ENCODE measurements at places on chromosomes 7 and 10.

DNA sequence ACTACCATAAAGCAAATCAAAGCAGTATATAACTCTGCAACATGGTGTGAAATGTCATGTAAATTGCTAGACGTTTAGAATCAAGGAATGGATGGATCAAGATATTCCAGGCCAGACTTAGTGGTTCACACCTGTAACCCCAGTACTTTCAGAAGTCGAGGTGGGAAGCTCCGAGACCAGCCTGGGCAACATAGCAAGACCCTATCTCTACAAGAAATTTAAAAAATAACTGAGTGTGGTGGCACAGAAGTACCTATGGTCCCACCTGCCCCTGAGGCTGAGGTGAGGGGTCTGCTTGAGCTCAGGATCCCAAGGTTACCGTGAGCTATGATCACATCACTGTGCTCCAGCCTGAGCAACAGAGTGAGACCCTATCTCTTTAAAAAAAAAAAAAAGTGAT is 2.8 kb upstream of the EZH2 start:
- DNase-seq: no peak

DNA sequence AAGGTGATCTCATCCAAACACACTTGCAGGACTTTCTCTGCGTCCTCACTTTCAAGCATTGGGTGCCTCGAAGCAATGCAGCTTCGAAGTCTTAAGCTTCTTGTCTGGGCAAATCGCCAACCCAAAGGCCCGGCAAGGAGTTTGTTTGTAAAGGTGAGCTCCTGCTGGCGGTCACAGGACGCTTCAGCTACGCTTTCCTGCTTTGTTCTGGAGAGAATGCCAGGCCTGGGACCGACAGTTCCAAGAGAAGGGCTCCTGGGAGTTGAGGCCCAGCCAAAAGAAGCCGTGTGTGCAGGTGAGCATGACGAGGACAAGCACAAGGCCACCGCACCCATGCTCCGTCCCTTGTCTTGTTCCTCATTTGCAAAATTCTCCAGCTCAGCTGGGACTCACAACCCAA is 106.6 kb upstream of the DOCK1 start:
- DNase-seq: no peak

- peak; percentile 85 for DNase-seq
Observed at GRCh38 chr7:101169838-101170551, 4.6 kb upstream of the VGF start.

- no peak for DNase-seq
Observed at GRCh38 chr10:12717981-12718707, 283.4 kb downstream of the CCDC3 start.

GRCh38 chr7:73829921-73830680 is 695 bp upstream of the CLDN4 start:
- DNase-seq: no peak

- DNase-seq: no peak
Observed at GRCh38 chr10:22609251-22609650, 105.1 kb downstream of the PIP4K2A start.

GRCh38 chr10:124376411-124376810 is 42.3 kb downstream of the OAT start:
- no peak for DNase-seq

DNA sequence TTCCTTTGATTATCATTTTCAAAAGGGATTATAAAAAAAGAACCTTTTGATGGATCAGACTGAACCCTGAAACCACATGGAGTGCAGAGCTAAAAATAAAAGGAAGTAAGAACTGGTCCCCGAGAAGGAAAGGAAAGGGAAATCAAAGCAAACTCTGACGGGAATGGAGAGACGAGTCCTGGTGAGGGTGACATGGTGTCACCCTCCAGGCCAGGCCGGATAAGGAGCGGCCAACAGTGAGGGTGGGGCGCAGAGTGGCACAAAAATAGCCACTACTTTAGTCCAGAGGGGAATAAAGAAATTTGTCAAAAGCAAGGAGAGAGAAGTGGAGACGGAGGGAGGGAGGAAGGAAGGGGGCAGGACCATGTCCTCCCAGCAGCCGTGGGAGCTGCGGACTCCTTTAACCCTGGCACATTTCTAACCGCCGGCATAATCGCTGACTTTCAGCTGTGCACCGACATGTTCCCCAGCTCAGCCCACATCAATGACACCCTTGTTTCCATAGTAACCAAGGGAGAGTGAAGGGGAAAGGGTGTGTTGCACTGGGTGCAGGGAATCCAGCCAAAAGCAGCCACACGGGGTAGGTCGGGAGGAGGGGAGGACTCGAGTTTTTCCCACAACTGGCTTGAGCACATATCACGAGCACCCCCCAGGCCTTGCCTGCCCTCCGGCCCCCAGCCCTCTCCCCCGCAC is 29.7 kb downstream of the TRIM8 start:
- DNase-seq: peak; percentile 63

DNA sequence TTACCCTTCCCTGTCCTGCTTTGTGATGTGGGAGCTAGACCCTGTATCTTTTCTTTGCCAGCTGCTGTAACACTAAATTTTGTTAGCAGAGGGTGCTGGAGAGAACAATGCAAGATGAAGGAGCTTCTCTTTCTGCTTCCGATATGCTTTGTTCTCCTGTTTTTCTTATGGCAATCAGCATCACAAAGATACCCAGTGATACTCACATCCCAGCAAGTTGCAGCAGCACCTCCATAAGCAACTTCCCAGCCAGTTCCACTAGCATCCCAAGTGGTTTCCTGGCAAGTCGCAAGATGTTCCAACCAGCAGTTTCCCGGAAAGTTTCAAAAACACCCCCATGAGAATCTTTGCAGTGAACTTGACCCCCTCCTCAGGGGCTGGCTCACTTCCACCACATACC is 148.6 kb downstream of the IMMP2L start:
- no peak for DNase-seq

DNA sequence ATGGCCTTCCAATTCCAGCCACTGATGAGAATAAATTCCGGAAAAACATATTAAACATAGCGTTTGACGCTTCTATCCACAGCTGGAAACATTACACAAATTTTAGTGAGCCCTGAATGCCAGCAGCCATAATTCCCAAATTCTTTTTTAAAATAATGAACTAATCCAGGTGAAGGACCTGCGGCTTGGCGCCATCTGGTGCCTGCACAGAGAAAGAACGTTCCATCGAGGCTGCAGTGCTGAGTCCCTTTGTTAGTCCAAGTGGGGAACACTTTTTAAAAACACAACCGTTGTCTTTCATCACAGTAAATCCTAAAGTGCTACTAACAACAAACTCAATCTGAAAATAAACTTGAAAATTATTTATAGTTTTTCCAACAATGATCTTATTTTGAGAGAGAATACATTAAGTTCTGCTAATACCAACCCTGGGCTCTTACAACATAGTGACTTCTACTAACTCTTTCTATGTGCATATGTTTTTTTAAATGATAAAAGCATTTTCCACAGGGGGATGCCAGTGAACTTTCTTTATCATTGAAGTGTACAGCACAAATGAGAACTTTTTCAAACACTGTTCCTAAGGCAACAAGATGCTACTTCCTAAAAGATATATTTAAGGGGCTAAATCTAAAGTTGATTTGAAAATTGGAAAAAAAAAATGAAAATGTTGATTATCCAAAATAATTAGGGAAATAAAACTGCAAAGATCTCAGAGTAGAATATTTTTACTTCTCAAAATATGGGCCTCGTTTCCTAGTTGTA is 166.9 kb upstream of the RNF32 start:
- peak; percentile 24 for DNase-seq

DNA sequence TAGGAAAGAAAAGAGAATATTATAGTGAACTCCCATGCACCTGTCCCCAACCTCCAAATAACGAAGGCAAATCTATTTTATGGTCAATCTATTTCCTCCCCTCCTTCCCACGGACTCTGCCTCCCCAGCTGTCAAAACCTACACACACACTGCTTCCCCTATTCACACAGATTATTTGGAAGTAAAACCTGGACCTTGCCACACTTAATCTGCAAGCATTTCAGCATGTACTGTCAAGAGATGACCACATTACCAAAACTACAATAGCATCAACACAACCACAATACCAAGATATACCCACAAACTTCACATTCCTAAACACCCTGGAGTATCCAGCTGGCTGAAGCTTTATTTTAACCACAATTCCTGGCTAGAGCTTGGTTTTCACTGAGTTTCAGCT is 27.8 kb upstream of the KCNK18 start:
- no peak for DNase-seq

DNA sequence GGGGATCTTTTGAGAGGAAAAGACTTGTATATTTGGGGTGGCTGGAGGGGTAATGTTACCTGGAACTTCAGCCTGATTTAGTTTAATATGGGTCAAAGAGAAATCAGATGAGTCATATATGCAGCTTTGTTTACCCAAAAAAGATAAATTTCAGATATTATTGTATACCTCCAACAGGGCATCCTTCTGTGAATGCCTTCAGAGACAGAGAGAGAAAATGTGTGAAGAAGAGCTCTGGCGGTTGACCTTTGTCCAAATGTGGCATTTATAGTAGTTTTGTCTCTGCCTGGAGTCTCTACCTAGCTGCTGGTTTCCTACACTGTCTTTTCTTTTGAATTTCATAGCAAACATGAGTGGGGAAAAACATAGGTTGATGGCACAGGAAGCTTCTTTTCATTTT is 21.6 kb downstream of the LRMDA start:
- no peak for DNase-seq

- no peak for DNase-seq
Observed at GRCh38 chr10:132386419-132386831, 10.6 kb upstream of the PWWP2B start.

- DNase-seq: no peak
Observed at GRCh38 chr10:86182595-86182994, 184.0 kb downstream of the GRID1 start.

GRCh38 chr10:69710008-69710888 is 80.2 kb downstream of the FAM241B start:
- no peak for DNase-seq

DNA sequence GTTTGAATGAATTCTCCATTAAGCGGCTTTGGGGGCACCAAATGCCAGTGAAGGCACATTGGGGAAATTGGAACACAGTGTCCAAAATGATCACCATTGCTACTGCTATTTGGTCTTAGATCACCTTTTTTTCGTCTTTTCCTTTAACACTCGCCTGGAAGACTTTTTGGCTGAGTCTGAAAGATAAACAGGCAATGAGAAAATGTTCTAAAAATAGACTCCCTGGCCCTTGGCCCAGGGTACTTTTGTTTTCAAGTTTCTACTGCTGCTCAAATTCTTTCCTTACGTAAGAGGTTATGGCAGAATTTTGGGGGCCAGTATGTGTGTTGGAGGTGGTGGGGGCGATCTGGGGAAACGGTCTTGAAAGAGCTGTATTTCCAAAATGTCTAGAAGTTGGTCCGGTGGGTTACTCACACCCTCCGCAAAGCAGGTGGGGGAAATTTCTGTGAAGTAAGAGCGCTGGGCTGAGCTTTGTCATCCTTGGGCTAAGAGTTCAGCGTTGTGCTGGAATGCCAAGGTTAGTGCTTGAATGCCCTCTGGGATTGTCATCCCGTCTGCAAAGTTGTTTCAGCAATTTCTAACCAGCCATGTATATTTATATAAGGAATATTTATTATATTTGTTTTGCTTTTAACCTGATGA is 1.3 kb upstream of the ITPRIP start:
- DNase-seq: no peak

- DNase-seq: no peak
Observed at GRCh38 chr10:111766464-111766863, 417.1 kb downstream of the GPAM start.

- peak; percentile 1 for DNase-seq
Observed at GRCh38 chr10:3750006-3750816, 34.8 kb downstream of the KLF6 start.

DNA sequence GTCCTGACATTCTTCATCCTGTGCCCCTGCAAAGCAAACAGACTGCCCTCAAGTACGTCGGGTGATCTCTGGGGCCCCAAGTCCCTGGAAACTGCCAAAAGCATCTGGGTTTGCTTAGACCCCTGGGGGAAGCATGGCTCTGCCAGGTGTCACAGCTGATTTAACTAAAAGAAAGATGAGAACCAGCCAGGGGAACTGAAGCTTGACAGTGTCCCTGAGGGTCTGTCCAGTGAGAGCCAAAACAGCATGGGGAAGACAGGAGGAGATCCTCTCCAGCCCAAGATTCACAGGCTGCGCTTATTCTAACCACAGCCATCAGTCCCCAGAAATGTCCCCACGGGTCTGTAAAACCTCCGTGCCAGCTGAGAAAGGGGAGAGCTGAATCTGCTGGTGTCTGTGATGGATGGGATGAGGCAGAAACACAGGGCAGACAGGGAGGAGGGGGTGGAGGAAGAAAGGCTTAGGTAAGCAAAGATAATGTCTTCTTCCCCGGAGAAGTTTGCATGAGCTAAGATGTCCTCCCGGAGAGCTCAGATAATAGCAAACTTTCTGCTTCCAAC is 21.3 kb downstream of the CCDC3 start:
- no peak for DNase-seq

DNA sequence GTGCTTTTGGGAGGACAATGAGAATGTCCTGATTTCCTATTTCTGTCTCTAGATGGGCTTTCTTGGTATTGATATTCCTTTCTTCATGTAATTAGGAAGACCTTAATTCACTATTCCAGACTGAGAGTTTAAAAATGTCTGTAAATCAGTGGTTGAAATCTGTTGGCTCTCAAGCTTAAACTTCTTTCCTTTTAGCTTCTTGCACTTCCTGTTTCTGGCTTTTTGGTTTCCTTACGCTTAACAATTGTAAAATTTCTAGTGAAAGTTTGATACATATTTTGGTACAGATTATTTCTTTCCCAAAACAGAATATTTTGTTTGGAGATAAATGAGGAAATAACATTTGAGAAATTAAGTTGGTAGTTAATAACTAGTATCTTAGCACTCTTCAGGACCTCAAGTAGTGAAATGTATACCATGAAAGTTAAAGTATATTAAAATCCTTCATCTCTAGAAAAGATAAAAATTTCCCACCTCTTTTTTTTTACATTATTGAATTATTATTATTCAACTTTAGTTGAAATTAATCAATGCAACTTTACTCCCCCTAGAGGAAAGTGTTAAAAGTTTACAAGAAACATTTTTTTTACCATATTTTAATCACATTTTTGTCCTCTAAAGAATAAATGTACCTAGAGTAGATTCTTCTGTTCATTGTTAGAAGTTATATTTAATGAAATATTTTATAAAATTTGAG is 137.2 kb downstream of the PHTF2 start:
- DNase-seq: no peak

DNA sequence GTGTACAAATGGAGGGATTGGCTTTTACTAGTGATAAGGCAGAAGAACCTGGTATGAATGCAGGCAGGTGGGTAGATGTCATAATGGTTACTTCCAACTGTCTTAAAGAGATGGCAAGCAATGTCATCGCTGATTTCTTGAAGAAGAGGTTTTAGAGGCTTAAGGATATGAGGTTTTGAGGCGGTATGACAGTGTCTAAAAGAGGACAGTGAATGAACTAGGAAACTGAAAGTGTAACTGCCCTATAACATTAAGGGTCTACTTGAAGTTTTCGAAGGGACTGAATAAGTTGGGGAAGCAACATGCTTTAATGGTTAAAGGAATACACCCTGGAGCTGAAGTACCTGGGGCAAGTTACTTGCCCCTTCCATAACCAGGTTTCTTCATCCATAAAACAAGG is 70.9 kb downstream of the NDUFB2 start:
- DNase-seq: no peak

GRCh38 chr7:151207804-151208203 is 2.5 kb downstream of the H2BK1 start:
- DNase-seq: no peak

Data from stimulated activated CD4-positive, alpha-beta T cell treated with anti-CD3 and anti-CD28 coated beads, Interleukin-2, amount 100 ng/mL, for 24 hours (primary cell).